ENCODE measurements at places on chromosomes 16 and 17.

GRCh38 chr16:64425381-64425780 lies 696.5 kb downstream of the CDH11 start:
- no peak for DNase-seq

GRCh38 chr17:4742133-4742532 lies 2.4 kb upstream of the CXCL16 start:
- no peak for DNase-seq

DNA sequence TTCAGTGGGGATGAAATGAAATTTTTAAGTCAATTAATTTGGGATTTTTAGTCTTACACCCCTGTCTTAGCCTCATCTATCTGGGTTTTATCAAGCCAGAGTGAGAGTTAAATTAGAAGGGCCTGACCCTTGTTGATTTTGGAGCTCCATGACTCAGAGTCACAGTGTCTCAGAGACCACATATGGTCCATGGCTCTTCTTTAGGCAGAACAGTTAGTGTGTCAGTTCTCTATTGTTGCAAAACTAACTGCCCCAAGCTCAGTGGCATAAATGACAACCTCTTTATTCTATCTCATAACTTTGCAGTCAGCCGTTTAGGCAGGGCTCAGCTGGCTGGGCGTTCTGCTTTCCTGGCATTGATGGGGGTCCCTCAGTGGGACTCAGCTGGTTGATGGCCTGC lies 44.7 kb downstream of the IRF8 start:
- no peak for DNase-seq

- no peak for DNase-seq
Measured at GRCh38 chr17:38674014-38674748, 576 bp downstream of the EPOP start.

DNA sequence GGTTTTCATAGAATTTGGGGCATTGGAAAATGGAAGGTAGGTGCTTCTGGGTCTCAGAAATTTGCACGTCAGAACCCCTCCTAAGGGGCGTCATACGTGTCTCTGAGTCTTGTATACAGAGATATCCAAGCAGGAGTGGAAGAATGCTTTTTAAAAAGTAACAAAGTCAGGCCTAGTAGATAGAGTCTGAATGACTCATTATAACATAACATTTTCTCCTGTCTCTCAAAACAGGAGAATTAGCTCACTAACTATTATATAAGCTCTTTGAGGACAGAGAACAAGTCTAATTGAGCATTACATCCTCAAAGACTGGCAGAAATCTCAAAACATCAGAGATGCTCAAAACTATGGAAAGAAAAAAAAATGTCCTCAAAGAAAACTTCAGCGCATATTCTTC lies 86.1 kb upstream of the CCL2 start:
- no peak for DNase-seq

DNA sequence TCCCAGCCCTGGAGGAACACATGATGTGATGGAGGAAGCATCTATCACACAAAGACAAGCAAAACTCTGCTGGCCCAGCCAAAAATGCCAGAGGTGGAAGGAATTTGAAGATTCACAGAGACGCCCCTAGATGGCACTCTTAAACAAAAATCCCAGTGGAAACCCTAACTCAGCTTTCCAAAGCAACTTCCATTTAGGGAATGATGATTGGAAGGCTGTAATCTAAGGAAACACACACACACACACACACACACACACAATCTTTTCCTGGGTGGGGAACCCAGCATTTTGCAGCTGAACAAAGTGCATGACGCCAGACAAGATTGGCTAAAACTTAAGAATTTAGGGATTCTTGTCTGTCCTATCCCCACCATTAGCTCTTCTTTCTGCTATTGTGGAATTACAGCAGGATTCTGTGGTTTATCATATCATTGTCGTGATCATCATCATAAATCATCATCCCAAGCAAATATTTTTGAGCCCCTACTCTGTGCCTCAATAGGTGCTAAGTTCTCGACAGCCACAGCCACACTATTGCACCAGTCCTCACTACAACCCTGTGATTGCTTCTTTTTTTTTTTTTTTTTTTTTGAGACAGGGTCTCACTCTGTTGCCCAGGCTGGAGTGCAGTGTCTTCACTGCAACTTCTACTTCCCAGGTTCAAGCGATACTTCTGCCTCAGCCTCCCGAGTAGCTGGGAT lies 1.6 kb upstream of the LDAF1 start:
- DNase-seq = peak; percentile 22

DNA sequence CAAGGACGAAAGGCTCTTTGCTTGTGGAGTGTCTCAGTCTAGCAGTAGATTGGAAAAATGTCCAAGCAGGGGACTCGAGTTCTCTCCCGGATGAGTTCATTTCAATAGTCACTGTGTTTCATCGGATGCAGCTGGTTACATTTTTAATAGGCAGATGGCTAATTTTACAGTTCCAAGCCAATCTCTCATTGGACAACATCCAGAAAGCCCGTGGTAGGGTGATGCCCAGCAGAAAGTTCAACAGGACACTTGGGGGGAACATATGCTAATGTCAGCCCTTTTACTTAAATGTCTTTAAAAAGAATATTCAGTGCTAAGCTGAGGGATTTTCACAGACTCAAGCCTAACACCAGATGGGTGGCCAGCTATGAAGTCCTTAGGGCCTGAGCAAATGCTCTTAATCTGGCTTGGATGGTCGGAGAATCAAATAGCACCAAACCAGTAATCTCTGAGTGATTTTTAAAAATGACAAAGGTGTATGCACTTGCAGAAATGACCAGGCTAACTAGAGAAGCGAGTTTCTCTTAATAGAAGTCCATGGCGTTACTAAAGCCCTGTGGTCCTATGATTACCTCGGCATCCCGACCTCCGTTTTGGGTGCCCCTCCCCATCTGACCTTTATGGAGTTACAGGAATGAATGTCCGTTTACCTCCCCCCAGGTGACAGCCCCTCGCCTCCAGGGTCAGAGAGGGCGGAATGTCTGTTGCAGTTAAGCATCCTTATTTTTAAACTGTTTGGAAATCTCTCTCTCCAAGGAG lies 289.2 kb upstream of the SALL1 start:
- no peak for DNase-seq

DNA sequence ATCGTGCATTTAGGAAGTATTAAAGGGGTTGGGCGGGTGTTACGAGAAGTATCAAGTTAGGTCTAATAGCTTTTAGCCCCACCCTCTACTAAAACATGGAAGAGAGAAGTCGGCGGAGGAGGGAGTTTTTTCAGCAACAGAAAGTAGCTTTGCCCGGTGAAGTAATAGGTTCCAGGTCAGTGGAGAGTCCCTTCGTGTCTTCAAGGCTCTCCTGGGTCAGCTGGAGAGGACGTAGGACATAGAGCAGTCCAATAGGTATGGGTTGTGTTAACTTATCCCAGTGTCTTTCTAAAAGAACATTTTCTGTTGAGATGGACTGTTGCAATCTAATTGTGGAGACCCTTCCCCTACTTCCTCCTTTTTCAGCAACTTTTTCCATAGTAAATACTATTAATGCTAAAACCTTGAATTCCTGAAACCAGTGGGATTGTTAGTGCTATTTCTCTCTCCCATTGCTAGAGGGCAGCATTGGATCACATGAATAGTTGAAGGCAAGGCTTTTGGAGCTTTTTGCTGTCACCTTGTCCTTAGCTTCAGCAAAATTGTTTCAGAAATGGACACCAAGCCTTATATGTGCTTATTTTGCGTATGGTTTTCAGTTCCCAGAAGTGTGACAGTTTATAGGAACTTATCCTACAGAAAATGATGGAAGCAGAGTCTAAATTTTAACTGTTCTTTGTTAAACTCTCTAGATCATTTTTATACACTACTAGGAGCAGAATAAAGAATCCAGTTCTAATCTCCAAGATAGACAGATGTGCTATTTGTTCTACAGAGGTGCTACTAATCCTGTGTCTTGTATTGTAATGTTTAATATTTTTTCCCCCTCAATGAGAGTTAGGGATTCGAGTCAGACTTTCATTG lies 38.4 kb downstream of the UTP18 start:
- no peak for DNase-seq

DNA sequence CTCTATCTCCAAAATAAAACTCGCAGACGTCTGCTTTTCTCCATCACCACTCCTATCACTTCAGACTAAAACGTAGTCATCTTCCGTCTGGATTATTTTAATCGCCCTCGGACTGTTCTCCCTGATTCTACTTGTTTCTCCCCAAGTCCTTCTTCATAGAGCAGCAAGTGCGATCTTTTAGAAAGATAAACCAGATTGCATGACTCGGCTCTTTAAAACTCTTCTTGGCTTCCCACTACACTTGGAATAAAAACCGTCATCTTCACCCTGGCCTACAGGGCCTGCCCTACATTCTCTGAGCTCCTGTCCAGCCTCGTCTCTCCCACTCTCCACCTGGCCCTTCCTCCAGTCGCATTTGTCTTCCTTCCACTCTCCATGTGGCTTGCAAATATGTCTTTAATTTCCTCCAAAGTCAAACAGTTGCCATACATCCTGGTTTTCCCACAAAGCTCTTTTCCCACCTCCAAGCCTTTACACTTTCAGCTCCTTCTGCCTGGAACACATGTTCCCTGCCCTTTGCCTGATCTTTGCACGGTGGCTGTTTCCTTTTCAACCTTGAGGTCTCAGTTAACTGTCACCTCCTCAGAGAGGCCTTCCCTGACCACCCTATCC lies 70.5 kb upstream of the DHX40 start:
- DNase-seq = no peak

GRCh38 chr16:309476-309875 lies 26.5 kb downstream of the PDIA2 start:
- no peak for DNase-seq

DNA sequence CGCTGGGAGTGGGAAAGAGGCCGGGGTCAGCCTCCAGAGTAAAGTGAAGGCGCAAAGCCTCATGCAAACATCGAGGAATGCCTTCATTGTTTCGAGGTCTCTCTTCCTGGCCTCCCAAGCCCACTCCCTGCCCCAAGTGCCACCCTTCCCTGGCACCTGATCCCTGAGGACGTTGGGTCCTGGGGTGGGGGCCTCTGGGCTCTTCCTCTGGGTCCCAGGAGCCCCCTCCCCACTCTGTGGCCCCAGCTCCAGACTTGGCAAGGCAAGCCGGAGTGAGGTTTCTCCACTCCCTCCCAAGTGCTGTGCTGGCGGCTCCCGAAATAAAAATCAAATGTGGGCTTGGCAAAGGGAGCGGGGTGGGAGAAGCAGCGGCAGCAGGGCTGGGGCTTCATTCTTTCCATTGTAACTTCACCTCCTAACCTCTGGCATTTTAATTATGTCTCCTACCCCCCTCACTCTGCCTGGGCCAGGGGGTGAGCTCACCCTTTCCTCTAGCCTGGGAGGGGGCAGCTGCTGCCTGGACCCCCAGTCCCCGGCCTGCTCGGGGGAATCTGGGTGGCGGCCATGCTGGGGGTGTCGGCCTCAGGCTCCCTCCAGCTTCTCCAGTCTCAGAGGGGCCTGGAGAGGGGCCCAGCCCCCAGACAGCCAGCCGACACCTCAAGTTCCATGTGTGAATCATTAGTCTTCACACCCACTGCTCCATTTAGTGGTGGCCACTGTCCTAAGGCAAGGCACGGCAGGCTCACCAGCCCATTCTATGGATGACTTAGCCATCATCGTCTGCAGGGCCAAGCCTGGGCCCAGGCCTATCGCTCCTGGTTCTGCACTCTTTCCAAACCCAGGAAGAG lies 14.6 kb upstream of the TMEM92 start:
- no peak for DNase-seq

- DNase-seq = peak; percentile 72
Measured at GRCh38 chr16:51151435-51151960, 428 bp upstream of the SALL1 start.

- no peak for DNase-seq
Measured at GRCh38 chr16:81608523-81609209, 164.1 kb downstream of the CMIP start.

- DNase-seq = no peak
Measured at GRCh38 chr17:67942810-67943209, 53.5 kb downstream of the C17orf58 start.

DNA sequence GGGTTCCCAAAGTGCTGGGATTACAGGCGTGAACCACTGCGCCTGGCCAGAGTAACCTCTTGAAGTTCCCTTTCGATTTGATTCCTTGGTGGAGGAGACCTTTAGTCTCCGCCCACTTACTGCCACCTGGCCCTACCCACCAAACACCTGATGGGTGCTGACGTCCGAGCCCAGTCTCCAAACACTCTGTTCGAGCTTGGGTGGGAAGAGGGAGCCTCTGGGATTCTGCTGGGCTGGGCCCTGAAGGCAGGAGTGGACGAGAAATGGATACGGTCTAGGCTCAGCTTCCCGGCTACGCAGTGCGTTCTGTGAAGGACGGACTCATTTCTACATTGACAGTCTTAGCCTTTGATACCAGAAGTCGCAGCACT lies 870 bp upstream of the ITGA3 start:
- DNase-seq = peak; percentile 27

DNA sequence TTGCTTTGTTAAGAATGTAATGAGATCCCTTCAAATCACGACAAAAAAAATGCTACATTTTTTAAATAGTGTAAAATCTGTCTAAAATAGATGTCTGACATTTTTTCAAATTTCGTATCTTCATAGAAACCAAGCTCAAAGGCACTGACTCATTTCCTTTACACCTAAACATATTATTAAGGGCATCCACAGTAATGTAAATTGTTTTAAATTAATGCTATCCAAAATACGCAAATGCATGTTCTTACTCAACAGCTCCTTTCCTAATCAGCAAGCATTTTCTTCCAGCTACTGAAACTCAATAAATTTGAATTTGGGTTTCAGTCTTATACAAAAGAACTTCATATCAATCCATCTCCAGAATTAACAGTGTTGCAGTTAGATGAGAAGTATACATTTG lies 4.3 kb downstream of the C16orf87 start:
- no peak for DNase-seq

GRCh38 chr17:34365340-34365739 lies 2.3 kb upstream of the CCL1 start:
- no peak for DNase-seq

- no peak for DNase-seq
Measured at GRCh38 chr16:56300891-56301850, 109.9 kb downstream of the GNAO1 start.

DNA sequence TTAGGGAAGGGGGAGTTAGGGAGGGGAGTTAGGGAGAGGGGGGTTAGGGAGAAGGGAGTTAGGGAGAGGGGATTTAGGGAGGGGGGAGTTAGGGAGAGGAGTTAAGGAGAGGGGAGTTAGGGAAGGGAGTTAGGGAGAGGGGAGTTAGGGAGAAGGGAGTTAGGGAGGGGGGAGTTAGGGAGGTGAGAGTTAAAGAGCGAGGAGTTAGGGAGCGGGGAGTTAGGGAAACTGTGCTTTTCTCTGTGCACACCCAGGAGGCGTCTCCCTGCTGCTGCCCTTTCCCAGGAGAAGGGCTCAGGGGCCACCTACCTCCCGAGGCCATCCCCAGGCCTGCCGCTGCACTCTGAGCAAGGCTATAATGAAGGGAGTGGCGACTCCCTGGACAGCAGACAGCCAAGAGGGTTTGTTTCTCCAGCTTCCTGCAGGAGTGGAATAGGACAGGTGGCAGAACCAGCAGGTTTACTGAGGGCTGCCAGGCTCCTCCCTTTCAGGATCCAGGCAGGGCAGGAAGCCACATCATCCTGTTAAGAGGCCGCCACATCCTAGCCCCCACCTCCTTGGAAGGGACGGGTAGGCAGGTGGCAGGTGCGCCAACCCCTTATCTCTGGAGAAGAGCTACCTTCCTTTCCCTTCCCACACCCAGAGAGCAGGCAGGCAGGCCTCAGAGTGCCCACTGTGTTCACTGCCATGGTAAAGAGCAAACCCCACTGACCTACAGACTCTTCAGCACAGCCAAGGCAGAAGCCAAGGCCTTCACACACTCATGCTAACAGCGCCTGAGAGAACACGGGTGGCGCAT lies 4.3 kb downstream of the CANT1 start:
- DNase-seq = no peak

Data from progenitor cell of endocrine pancreas (in vitro differentiated cells).